Amniotic stem cell (primary cell): ENCODE measurements at places on chromosomes 7 and 10.

DNA sequence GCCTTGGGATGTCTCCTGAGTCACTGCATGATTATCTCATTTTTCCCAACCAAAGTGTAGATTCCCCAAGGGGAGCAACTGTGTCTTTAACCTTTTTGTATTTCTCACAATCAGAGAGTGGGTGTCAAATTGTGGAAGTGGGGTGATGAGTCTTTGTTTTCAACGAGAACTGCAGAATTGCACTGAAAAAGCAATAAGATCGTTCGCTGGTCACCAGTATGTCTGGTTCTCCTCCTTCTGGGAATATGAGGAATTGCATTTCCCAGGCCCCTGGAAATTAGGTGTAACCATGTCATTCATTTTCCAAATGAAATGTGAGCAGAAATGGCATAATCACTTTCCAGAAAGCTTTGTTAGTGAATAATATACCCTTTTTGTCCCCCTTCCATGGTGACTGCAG, 326.9 kb downstream of the GPAM start:
- DNase-seq = no peak

DNA sequence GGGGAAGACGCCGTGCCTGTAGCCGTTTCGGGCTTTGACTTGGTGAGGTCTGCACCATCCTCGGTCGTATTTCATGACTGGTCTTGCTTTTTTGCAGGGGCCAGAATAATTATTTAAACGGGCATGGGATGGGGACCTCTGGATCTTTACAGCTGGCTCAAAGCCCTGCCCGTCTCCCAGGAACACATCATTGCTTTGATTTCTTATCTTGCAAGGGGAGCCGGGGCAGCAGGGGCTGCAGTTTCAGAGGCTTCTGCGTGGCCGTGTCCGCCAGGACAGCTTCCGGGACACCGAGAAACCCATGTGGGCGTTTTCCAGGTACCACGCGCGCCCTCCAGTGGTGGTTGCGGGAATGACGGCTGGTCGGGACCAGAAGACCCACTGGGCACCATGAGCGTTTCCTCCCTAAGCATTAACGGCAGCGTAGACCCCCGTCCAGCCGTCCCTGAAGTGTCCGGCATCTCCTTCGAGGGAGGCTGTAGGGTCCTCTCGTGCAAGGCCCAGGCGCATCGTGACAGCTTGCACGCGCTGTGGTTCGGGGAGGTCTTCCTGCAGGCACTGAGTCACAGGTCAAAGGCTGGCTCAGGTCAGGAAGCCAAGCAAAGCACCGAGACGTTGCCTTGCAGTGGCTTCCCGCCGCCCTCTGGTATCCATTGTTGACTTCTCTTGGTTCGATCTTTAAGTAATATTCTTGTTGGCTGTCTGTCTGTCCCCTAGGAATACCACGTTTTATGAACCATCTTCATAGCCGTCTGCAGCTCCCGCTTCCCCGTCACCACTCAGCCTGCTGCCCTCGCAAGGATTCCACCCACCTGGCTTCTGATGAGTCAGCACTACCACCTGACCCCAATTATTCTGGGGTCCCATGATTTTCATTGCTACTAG, 16.2 kb upstream of the ZFAND2A start:
- no peak for DNase-seq

DNA sequence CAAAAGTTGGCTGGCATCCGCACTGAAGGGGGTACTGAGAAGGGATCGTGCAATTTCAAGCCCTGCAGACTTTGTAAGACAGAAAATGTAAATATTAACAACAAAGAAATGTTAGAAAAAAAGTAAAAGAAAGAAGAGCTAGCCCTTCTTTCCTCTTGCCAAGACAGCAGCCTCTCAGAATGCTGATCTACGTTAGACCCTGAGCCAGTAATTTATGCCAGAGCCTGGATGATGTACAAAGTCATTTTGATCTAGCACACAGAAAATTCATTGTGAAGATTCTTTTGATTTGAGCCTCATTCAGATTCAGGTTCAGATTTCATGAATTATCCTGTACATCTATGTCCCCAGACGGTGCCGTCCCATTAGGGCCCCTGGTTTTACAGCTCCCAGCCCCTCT, 105.2 kb downstream of the PRKCQ start:
- no peak for DNase-seq

- DNase-seq = no peak
Observed at GRCh38 chr7:150897502-150898474, 45.5 kb downstream of the AOC1 start.

DNA sequence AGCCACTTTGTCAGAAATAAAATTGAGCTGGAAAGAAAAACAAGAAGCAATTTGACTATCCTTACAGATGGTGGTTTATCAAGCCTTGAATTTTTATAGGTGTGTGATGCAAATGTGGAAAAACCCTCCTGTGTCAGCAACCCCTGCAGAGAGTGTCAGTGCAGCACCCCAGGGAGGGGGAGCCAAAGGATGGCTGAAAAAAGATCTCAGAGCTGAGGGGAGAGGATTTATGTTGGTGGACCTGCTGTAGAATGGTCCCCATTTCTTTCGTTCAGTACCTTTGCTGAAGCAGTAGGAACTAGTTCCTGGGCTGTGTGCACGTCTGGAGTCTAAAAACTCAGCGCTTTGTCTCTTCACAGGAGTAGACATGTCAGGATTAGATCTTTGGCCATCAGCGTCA, 239.0 kb downstream of the PHTF2 start:
- DNase-seq = no peak

DNA sequence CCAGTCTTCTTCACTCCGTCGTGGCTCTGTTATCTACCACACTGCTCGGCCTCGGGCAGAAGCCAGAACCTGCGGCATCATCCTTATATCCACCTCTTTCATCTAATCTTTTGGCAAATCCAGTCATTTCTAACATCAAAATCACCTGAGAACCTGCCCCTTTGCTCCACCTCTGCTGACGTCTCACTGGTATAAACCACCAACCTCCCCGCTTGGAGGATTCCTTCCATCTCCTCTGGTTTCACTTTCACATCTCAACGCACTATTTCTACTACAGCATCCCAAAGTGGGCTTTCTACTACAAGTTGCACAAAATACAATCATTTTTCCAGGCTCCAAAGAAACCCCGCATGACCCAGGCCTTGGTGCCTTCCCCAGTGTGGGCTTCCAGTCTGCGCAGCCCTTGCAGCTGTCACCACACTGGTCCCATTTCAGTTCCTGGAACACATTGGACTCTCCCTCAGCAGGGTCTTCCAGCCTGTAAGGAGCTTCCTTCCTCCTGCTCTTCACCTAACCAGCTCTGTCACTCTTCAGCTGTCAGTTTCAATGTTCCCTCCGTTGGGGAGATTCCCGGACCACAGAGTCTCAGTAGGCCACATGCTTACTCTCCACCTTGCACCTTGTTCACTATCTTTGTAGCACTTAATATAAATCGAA, 85.0 kb downstream of the PRKCQ start:
- DNase-seq = no peak

GRCh38 chr10:53013201-53013810, 240.7 kb upstream of the MBL2 start:
- no peak for DNase-seq

- peak; percentile 76 for DNase-seq
Observed at GRCh38 chr10:117375360-117376178, at the start of gene PDZD8. Gene PDZD8 (minus strand): TSS chr10:117375440. CDS start chr10:117375227, 213 bp downstream.

GRCh38 chr7:12456506-12456905, 52.8 kb upstream of the VWDE start:
- no peak for DNase-seq

DNA sequence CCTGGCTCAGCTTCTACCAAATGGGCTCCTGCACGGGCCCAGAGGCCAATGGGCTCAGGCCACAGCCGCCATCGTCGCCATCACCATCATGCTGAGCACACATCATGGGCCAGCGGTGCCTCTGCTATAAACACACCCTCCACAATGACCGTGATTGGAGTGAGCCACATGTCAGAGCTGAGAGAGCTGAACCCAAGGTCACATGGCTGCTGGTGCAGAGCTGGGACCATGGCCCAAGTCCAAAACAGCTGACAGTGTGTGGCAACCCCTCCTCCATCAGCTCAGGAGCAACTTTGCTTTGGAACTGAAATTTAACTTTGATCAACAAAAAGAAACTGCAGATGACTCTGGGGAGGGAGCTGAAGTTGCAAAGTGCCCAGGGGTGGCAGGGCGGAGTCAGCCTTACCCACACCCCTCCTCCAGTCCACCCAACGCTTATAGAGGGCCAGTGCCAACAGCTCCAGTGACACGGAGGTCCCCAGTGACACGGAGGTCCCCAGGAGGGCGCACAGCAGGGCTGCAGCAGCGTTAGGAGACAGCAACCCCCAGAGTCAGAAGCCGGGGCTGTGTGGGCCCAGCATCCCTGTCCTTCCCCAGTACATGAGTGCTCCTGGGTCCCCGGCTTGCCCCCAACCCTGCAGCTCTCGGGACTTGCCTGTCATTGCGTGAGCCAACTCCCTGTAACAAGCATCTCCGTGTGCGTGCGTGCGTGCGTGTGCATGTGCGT, 249.6 kb downstream of the ELFN1 start:
- no peak for DNase-seq

- no peak for DNase-seq
Observed at GRCh38 chr7:122487131-122487530, 182.6 kb upstream of the FEZF1 start.

DNA sequence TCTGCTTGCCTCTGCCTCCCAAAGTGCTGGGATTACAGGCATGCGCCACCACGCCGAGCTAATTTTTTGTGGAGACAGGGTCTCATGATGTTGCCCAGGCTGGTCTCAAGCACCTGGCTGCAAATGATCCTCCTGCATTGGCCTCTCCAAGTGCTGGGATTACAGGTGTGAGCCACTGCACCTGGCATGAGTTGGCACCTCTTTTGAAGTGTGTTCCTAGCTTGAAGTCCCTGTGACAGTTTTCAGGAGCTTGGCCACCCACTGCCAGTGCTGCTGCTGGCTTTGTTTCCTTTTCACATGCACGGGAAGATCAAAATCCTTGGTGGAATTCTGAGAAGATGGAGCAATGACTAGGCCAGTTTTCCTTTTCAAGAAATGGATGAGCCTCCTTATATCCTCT, 126.3 kb downstream of the NRP1 start:
- no peak for DNase-seq

DNA sequence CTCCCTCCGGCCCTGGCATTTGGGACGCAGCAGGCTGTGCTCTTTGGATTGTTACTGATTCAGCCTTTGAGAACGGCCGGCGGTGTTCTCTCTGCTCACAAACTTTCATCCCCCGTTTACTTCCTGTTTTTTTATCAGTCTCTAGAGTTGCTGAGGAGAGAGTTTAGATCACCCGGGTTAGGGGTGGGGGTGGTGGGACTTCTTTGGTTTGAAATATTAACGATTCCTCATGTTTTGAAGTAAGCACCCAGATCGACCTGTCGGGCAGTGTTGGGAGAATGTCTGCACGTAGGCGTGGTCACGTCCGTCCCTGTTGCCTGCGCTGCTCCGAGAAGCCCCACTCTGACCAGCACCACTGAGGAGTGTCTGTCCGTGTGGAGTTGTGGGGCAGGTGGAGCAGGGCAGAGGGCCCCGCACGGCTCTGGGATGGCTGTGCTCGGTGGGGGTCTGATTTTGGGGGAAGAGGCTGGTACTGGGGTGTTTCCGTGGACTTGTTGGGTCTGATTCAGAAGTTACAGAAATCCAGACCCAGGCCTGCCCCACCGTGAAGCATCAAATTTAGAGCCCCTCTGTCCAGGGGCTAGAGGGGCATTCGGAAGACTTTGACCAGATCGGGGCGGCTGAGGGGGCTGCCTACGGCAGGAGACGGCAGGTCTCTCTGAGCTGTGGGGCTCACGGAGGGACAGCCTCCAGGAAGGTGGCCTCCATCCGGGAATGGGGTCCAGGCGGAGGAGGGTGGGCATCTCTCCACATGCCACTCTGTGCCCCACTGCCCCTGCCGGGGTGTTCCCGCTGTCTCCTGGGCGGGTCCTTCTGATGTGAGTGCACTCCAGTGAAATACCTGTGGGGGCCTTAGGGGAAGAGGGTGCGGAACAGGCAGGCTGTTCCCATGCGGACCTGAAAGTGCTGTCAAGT, 7.4 kb downstream of the INPP5A start:
- no peak for DNase-seq

DNA sequence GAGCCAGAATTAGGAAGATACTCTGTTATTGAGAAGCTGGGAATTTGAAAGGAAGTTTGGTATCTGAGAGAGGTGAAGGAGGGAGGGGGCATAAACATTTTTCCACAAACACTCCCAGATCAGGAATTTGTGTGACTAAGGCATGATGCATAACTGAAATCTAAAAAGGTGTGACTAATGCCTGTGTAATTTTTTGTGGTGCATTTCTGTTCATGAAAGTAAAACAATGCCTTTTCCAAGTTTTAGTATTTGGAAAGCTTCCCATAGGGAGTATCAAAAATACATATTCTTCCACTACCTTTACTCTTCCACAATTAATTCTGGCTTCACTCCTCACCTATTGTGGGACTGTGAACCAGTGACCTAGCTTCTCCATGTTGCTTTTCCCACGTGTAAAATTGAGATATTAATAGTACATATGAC, 56.4 kb upstream of the CAV2 start:
- DNase-seq = peak; percentile 85

- DNase-seq = no peak
Observed at GRCh38 chr7:11237742-11238141, 264.1 kb downstream of the PHF14 start.

DNA sequence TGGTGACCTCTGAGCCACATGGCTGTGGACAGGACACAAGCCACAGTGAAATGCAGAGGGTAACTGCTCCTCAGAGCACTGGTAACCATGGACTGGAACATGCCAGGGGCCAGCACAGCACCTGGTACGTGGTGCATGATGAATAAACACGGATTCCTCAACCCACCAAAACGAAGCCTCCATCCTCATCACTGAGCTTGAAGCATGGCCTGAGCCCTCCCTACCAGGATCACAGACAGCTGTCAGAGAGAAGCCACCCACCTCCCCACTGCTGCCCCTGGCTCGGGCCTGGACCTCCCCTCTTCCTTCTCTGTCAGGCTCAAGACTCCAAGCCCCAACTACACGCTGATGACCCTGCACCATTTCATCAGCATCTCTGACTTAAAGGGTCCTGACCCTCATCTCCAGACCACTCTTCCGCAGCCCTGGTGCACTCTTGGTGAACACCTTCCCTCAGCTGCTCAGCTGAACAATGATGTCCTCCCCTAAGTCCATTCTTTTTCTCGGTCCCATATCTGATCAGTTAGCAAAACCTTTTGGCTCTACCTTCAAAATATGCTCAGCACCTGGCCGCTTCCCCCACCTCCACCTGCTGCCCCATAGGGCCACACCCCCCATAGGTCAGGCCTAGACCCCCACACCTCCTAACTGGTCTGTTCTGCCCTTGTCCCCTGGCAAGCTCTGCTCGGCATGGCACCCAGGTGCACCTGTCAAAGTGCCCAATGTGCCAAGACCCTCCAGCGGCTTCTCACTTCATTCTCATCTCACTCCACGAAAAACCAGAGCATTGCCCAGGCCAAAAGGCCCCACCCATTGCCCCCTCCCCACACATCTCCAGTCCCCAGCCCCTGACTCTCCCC, 141.1 kb downstream of the MAPK8 start:
- DNase-seq = no peak

DNA sequence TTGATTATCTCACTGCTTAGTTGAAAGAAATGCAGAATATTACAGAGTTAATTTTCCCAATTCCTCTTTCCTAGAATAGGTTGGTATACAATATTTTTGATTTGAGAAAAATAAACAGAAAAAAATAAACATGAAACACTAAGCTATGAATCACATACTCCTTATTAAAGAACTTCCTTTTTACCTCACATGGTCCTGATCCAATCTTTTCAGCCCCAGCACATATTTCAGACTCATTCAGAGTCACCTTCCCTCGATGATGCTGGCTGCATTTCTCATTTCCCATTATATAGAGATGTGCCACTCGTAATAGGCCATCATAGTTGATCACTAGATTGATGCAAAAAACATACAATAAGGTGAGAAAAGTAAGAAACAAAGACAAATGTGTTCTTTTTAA, 64.6 kb downstream of the HGF start:
- no peak for DNase-seq

- DNase-seq = no peak
Observed at GRCh38 chr7:91852263-91852741, 28.2 kb downstream of the MTERF1 start.
